ENCODE measurements at places on chromosomes 13 and 19. TPM values are rescaled to one million over a fixed set of nuclear protein-coding genes. Genes with fewer than 3 reads are reported as not detected.

DNA sequence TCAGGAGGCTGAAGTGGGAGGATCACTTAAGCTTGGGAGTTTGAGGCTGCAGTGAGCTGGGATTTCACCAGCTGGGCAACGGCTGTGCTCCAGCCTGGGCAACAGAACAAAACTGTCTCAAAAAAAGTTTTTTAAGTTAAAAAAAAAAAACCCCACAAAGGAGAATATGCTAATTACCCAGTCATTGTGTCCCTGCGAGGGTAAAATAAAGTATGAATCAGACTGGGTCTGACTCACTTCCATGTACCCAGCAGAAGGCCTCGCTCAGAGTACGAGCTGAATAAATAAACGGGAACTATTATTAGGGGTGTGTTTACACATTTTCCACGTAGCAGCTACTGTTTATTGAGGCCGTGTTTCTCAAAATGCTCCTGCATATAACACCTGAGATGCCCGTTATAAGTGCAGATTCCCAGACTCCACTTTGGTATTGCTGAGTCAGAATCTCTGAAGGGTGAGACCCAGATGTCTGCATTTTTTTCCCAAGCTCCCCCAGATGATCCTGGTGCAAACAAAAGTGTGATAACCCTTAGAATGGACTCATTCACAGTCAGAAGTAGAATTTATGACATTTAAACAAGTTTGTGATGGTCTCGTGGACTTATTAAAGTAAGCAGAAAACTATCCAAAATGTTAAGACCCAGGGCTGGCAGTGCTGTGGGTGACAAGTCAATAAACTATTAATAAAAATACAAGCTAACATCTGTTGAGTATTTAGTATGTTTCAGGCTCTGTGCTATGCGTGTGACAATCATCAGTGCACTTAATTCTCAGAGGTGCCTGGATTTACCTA is 28.2 kb downstream of the KCNC3 start:
- no peaks in the 10 kb centered on the region for H3K27me3 ChIP-seq
- H3K4me3 ChIP-seq: no peak overlapping the region
- H3K4me1 ChIP-seq: no peaks in the 10 kb centered on the region

DNA sequence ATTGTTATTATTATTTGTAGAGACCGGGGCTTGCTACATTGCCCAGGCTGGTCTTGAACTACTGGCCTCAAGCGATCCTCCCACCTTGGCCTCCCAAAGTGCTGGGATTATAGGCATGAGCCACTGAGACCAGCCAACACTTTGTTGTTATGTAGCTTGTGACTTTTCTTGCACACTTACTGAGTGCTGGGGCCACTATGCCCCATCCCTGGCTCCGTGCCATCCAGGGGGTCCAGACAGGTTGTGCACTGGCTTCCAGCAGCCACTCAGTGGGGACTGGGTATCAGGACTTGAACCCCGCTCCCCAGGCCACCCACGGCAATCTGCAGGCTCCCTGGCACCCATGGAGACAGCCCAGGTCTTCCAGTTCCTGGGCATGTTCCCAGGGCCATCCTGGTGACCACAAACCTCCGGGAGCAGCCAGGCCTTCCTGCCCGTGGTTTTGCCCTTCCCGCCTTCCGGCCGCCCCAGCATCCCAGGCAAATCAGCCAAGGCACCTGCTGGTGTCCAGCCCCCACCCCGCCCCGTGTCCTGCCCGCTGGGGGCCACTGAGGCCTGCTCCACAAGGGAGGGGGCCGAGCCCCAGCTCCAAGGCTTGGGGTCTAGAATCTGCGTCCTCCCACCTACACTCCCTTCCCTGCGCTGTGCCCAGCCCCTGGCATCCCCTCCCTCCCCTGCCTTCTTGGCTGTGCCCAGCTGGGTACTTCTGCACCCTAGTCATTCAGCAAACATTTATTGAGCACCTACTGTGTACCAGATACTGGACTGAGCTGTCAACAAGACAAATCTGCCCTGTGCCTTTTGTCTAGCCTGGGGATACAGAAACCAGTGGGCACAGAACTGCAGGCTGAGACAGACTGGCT is 23.7 kb upstream of the SEMA6B start:
- no peak for DNase-seq
- H3K4me3 ChIP-seq: no peak overlapping the region
- peaks cover 5% of the 10 kb centered on the region for H3K27me3 ChIP-seq

GRCh38 chr19:4519521-4520277 is 1.4 kb upstream of the PLIN4 start:
- H3K4me1 ChIP-seq: no peaks in the 10 kb centered on the region
- H3K27ac ChIP-seq: no peak overlapping the region
- no peaks in the 10 kb centered on the region for H3K27me3 ChIP-seq
- no peak for DNase-seq
- H3K4me3 ChIP-seq: no peak overlapping the region
- H3K36me3 ChIP-seq: no peaks in the 10 kb centered on the region

DNA sequence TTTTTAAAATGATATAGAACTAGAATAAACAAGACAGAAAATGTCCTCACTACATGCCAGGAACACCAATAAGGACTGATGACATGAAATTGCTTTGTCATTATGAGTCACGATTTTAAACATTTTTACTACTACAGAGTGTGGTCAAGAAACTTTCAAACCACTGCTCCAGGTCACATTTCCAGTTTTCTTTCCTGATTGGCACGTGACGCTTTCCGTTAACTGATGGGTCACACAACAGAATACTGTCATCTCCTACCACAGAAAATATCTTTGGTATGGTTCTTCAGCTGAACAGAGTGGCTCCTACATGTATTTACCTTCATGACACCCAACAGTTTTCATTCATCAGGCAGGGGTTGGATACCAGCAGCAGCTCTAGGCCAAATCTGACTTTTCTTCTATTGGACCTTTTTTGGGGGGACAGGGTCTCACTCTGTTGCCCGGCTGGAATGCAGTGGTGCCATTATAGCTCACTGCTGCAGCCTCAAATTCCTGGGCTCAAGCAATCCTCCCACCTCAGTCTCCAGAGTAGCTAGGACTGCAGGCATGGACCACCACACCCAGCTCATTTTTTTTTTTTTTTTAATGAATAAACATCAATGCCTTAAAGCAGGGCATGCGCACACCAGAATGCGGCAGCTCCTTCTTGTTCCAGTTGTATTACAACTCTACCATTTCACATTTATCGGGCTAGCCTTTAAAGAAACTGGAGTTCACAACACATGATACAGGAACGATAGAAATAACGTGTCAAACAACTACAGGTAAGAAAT is 147.4 kb downstream of the RNF17 start:
- H3K36me3 ChIP-seq: no peaks in the 10 kb centered on the region
- H3K4me3 ChIP-seq: no peak overlapping the region
- H3K4me1 ChIP-seq: no peaks in the 10 kb centered on the region
- DNase-seq: no peak

DNA sequence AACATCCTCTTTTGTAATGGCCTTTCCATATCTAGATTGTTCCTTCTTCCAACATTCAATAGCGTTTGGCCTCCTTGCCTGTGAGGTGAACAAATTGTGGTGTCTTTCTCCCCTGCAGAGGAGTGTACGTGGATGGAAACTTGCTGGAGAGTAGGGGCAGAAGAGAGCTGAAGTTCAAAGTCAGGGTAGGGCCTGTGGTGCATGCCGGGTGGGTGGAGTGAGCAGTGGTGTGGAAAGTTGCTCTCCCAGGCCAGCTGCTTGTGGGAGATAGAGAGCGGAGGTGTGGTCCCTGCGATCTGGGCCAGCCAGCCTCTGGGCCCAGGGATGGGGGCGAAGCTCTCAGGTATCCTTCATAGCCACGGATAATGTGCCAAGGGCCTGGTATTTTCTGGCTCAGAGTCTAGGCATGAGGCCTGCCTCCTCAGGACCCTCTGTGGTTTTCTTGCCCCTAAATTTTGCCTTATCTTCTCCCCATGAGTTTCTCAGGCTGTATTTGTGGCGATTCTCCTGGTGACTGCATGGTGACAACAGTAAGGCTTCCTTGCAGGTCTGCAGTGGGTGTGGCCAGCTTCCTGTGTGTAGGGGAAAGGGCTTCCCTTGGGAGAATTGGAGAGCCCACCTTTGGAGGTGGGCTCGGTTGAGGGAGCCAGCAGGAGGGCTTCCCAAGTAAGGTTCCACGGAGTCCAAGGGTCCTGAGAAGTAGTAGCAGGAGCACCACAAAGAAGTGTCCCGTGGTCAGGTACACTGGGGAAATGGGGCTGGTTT is 6.7 kb downstream of the RGCC start:
- H3K27me3 ChIP-seq: no peaks in the 10 kb centered on the region
- DNase-seq: no peak
- peaks cover 76% of the 10 kb centered on the region for H3K4me1 ChIP-seq
- peak overlapping the region; percentile 97 for H3K27ac ChIP-seq

GRCh38 chr13:100130092-100130491 is 41.2 kb downstream of the PCCA start:
- H3K4me3 ChIP-seq: no peak overlapping the region
- no peaks in the 10 kb centered on the region for H3K27me3 ChIP-seq
- H3K4me1 ChIP-seq: no peaks in the 10 kb centered on the region
- no peak for DNase-seq
- H3K36me3 ChIP-seq: no peaks in the 10 kb centered on the region
- no peak overlapping the region for H3K27ac ChIP-seq

- no peak overlapping the region for H3K4me3 ChIP-seq
- no peaks in the 10 kb centered on the region for H3K27me3 ChIP-seq
- DNase-seq: no peak
- no peaks in the 10 kb centered on the region for H3K4me1 ChIP-seq
- no peak overlapping the region for H3K27ac ChIP-seq
These were observed 43.5 kb upstream of the RGCC start for GRCh38 chr13:41413872-41414271.

- H3K4me3 ChIP-seq: no peak overlapping the region
- no peak for DNase-seq
- no peaks in the 10 kb centered on the region for H3K27me3 ChIP-seq
- no peak overlapping the region for H3K27ac ChIP-seq
- H3K36me3 ChIP-seq: peaks cover 10% of the 10 kb centered on the region
- no peaks in the 10 kb centered on the region for H3K4me1 ChIP-seq
These were observed 21.6 kb downstream of the SERPINE3 start for GRCh38 chr13:51361106-51361505.

GRCh38 chr13:26247608-26248007 is 6.3 kb upstream of the CDK8 start:
- no peak overlapping the region for H3K27ac ChIP-seq
- H3K36me3 ChIP-seq: no peaks in the 10 kb centered on the region
- H3K4me1 ChIP-seq: no peaks in the 10 kb centered on the region

- H3K27ac ChIP-seq: peak overlapping the region; percentile 87
- no peak overlapping the region for H3K4me3 ChIP-seq
- H3K4me1 ChIP-seq: peaks cover 69% of the 10 kb centered on the region
- no peaks in the 10 kb centered on the region for H3K27me3 ChIP-seq
These were observed 3.5 kb downstream of the MKNK2 start for GRCh38 chr19:2047449-2048103.

DNA sequence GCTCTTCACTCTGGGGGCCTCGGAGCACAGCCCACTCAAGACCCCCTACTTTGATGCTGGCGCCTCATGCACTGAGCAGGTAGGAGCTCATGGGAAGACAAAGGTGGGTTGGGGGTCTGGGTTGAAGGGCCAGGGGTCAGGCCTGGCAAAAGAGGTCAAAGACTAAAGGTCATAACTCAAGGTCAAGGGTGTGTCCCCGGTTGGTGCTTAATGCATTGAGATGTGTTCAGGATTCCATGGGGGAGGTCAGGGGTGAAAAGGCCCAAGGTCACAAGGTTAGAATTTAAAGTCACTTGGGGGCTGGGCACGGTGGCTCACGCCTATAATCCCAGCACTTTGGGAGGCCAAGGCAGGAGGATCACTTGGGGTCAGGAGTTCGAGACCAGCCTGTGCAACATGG is 4.9 kb upstream of the TOMM40 start:
- H3K4me3 ChIP-seq: no peak overlapping the region
- H3K4me1 ChIP-seq: peaks cover 7% of the 10 kb centered on the region
- no peaks in the 10 kb centered on the region for H3K36me3 ChIP-seq
- H3K27me3 ChIP-seq: no peaks in the 10 kb centered on the region
- no peak for DNase-seq

DNA sequence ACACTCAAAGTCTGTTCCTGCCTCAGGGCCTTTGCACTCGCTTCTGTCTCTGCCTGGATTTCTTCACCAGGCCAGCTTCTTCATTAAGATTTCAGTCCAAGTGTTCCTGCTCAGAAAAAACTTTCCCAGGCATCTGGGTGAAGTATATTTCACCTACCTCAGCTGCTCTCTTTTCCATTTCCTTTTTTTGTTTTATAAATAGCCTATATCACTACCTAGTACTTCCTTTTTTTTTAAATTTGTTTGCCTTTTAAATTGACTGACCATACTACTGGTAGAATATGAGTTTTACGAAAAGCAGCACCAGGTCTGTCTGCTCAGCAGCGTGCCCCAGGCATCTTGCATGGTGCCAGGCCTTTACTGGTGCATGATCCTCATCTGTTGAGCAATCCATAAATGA is 1064.4 kb downstream of the UQCRFS1 start:
- no peak overlapping the region for H3K27ac ChIP-seq
- H3K27me3 ChIP-seq: no peaks in the 10 kb centered on the region
- no peaks in the 10 kb centered on the region for H3K36me3 ChIP-seq
- no peaks in the 10 kb centered on the region for H3K4me1 ChIP-seq
- no peak overlapping the region for H3K4me3 ChIP-seq

GRCh38 chr13:39968646-39969475 is 313.4 kb downstream of the COG6 start:
- H3K27ac ChIP-seq: no peak overlapping the region
- no peaks in the 10 kb centered on the region for H3K36me3 ChIP-seq
- no peak overlapping the region for H3K4me3 ChIP-seq

- H3K4me3 ChIP-seq: no peak overlapping the region
- no peaks in the 10 kb centered on the region for H3K4me1 ChIP-seq
- no peaks in the 10 kb centered on the region for H3K27me3 ChIP-seq
- no peaks in the 10 kb centered on the region for H3K36me3 ChIP-seq
These were observed 18.8 kb upstream of the EDDM13 start for GRCh38 chr19:56253737-56254136.

DNA sequence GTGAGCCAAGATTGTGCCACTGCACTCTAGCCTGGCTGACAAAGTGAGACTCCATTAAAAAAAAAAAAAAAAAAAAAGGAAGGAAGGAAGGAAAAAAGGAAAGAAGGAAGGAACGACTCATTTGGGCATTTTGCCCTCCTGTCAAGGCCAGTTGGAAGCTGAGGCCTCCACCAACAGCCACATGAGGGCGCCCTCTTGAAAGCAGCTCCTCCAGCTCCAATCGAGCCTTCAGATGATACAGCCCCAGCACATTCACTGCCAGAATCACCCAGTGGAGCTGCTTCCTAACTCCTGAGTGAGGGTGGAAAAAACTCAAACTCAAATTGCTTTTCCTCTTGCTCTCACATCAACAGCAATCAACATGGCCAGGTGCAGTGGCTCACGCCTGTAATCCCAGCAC is 40.9 kb downstream of the GNG7 start:
- no peak for DNase-seq
- no peaks in the 10 kb centered on the region for H3K27me3 ChIP-seq
- H3K36me3 ChIP-seq: no peaks in the 10 kb centered on the region
- H3K27ac ChIP-seq: no peak overlapping the region

PNMA8C gene
- not detected for polyA plus RNA-seq

OLFM2 gene
- polyA plus RNA-seq: 9.2 TPM

OXGR1 gene
- not detected for polyA plus RNA-seq

NACC1 gene
- 2.0 TPM for polyA plus RNA-seq

ZNF296 gene
- polyA plus RNA-seq: 1.1 TPM

BEST2 gene
- polyA plus RNA-seq: not detected

ZNF682 gene
- polyA plus RNA-seq: 4.0 TPM

LRRC63 gene
- polyA plus RNA-seq: 0.31 TPM

Data from naive thymus-derived CD4-positive, alpha-beta T cell (primary cell).